ENCODE measurements at places on chromosomes 4 and X.

GRCh38 chr4:93199492-93199891, 629.1 kb upstream of the ATOH1 start:
- DNase-seq = no peak

DNA sequence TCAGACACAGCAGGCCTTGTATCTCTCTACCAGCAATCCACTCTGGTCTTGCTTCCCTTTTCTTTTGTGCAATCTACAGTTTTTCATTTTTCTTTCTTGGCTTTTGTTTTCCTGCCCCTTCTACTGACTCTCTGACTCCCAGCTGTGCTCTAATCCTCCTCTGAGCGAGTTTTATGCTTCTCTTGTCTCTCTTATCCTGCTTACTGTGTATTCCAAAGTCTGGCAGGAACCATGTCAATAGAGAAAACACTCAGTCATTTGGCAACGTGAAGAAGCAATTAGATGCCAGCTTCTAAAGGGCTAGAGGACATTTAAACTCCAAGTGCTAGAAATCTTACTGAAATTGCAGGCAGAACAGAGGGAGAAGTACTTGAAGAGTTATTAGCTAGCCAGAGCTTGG, 984.6 kb upstream of the TENM3 start:
- no peak for DNase-seq

- no peak for DNase-seq
Measured at GRCh38 chrX:82081027-82081426, 879.1 kb downstream of the SH3BGRL start.

- no peak for DNase-seq
Measured at GRCh38 chr4:120939693-120940092, 17.2 kb upstream of the PRDM5 start.
